Left lung (tissue), 14 donors: ENCODE measurements at places on chromosomes 13 and 19. TPM values are rescaled to one million over a fixed set of nuclear protein-coding genes. Genes with fewer than 3 reads are reported as not detected.
A peak's percentile ranks its signal among the peaks of the same experiment; 100 is the strongest.

ZNF700 gene
- 17.9 TPM for polyA plus RNA-seq

SYMPK gene
- 71.6 TPM for polyA plus RNA-seq

YJEFN3 gene
- polyA plus RNA-seq: 13.4 TPM

APOC1 gene
- polyA plus RNA-seq: 12.4 TPM

CYP2A7 gene
- 0.36 TPM for polyA plus RNA-seq

SPRY2 gene
- 45.7 TPM for polyA plus RNA-seq

TMEM161A gene
- 23.2 TPM for polyA plus RNA-seq

SIGLEC11 gene
- polyA plus RNA-seq: 0.79 TPM

ENOX1 gene
- polyA plus RNA-seq: 6.7 TPM

CRLF1 gene
- polyA plus RNA-seq: 300 TPM

ZNF763 gene
- polyA plus RNA-seq: 8.1 TPM

COL4A1 gene
- 442 TPM for polyA plus RNA-seq

DNA sequence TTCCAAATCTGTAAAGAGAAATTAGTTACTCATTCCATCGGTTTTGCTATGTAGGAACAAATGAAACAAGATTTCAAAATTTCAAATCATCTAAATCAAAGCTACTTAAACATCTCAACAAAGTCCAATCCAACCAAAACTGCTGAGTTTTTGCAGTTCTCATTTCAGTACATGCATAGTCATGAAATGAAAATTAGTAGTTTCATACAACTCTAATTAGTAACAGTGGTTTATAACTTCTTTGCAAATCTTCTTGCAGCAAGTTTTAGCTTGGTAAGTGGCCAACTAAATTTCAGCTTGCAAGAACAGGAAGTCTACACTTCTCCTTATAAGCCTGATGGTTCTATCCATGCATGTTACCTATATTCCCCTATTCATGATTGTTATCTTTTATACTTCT lies 75.6 kb downstream of the SPRY2 start:
- DNase-seq: no peak

- no peak for DNase-seq
Observed at GRCh38 chr13:111251646-111252445, 68.6 kb upstream of the TEX29 start.

DNA sequence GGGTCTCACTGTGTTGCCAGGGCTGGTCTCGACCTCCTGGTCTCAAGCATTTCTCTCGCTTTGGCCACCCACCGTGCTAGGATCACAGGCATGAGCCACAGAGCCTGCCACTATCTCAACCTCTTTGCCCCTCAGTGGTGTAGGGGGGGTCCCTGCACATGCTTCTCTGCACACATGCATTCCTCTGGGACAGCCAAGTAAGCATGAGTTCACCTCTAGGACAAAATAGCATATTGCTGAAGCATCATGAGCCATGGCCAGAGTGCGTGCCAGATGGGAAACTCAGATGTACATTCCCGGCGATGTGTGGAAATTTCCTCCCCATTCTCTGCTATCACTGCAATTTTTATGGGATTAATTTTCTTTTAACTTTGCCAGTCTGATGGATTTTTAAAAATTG lies 23.1 kb downstream of the CHAF1A start:
- DNase-seq: no peak

DNA sequence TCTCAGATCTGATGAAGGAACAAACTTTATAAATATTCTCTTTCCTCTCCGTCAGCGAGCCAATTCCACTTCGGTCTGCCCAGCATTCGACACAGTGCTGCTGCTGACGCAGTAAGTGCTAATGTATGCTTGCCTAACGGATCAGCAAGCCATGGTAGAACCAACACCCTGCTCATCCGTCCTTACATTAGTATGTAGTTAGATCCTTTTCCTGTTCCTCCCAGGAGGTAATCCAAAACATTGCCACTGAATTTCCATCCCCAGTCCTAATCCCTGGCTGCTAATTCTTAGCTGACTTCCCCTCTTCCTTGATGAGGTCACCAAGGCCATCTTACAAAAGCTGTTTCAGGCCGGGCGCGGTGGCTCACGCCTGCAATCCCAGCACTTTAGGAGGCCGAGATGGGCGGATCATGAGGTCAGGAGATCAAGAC lies 88.0 kb downstream of the STARD13 start:
- DNase-seq: peak; percentile 39

- DNase-seq: no peak
Observed at GRCh38 chr13:67075239-67075638, 154.9 kb downstream of the PCDH9 start.

GRCh38 chr13:44079413-44080205 lies 199.9 kb downstream of the LACC1 start:
- DNase-seq: no peak

GRCh38 chr13:106418556-106418955 lies 116.9 kb downstream of the EFNB2 start:
- no peak for DNase-seq

- no peak for DNase-seq
Observed at GRCh38 chr19:49684251-49684982, 5.0 kb upstream of the ADM5 start.

GRCh38 chr13:35953537-35954206 lies 177.5 kb downstream of the DCLK1 start:
- DNase-seq: peak; percentile 96

DNA sequence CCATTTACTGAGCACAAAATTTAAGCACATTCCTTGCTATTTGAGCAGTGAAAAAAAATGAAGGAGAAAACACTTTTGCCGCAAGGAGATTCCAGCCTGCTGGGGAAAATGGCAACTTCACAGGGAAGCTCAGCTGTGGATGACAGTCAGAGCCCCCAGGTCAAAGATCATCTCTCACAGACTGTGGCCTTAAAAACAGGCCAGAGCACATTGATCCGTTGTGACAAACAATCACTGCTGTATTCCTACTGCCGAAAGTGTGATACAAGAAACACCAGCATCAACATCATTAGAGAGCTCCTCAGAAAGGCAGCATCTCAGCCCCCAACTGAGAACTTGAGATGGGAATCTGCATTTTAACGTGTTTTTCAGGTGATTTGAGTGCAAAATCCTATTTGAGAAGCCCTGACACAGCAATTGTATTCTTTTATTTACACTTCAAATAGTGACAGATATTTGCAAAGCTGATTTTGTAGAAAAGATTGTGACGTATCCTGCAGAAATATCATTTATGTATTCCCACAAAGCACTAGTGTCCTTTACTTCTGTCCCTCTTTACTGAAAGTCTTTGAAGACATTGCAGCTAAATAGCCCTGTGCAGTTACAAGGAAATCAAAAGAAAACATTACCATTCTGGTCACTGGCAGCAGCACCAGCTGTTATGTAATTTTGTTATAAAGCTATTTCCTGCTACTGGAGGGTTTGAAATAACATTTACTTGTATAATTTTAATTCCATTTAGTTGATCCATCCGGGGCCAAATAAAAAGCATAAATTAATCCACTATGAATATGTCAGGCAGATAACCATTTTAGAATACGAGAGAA lies 652.0 kb downstream of the LIG4 start:
- no peak for DNase-seq

DNA sequence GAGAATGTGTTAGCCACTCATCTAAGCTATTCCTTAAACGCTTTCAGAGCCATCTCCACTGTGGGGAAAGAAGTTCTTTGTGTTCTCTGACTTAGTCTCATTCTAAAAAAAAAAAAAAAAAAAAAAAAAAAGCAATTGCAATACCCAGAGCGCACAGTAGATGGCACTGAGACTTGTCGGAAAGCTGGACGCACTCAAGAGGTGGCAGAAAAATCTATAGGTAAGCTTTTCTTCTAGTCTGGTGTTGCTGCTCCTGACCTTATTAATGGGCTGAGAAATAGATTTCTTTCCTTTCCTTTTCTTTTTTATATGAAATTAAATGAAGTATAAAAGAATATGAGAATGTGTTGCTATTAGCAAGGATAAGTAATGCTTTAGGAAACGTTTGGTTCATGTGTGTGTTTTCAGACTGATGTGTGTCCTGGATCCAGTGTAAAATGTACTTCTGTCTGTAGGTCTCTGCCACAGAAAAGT lies 4.7 kb upstream of the GJB2 start:
- no peak for DNase-seq

DNA sequence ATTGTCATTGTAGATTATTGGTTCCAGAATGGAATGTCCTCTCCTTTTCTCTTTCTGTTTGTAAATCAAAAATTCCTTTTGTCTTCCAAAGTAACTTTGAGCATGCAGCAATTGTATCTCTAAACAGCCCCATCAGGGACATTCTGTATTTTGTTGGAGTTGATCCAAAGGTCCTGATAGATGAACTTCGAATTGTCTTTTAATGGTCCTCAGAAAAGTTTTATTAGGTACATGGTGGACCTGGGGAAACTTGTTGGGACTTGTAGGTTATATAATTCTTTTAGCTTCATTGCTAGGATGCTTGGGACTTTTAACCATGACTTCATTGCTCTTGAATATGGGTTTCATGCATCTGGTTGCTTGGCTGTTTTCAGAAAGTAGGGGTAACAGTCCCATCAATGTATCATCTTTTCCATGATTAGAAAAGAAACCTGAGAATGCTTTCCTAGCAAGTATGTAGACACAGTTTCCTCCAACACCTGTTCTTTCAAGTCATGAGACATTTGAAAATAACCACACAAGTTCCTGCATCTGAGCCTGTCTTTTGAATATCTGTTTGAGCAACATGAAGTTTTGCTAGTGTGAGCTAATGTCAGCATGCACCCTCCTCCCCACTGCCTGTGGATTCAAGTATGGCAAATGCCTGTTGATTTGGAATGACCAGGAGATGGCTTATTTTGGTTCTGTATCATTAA lies 413.1 kb downstream of the KCNRG start:
- DNase-seq: no peak

GRCh38 chr19:31185261-31185660 lies 164.0 kb downstream of the TSHZ3 start:
- no peak for DNase-seq
